Panc1 (cell line): ENCODE measurements at places on chromosomes 12 and 14. TPM values are rescaled to one million over a fixed set of nuclear protein-coding genes. Genes with fewer than 3 reads are reported as not detected.

Gene MORN3
- total RNA-seq: 0.72 TPM

Gene GPR33
- not detected for total RNA-seq

Gene VASH1
- total RNA-seq: 5.2 TPM

Gene CIT
- 67.9 TPM for total RNA-seq

Gene C12orf56
- total RNA-seq: 2.8 TPM

Gene SAMD4A
- total RNA-seq: 15.2 TPM

Gene LRFN5
- total RNA-seq: 9.8 TPM

Gene RSRC2
- total RNA-seq: 57.8 TPM

Gene IRAK3
- total RNA-seq: 2.4 TPM

Gene BATF
- not detected for total RNA-seq
